ENCODE measurements at places on chromosomes 12 and 14. TPM values are rescaled to one million over a fixed set of nuclear protein-coding genes. Genes with fewer than 3 reads are reported as not detected.

DNA sequence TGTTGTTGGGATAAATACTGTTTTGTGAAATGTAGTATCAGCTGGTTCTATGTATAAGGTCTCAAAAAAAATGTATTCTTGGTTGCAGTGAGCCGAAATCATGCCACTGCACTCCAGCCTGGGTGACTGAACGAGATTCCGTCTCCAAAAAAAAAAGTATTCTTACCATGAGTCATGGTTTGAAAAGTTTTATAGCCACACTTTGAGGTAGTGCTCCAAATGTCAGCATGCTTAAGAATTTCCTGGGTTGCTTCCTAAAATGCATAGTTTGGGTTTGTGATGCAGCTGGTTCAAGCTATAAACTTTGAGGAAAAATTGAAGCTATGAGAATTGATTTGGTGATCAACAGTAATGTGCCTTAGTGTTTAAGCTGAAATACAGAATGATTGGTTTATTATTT is 48.0 kb downstream of the ETNK1 start:
- no peak for DNase-seq

LAG3 gene
- polyA plus RNA-seq = 0.16 TPM

GPD1 gene
- 63.8 TPM for polyA plus RNA-seq

GALNT8 gene
- polyA plus RNA-seq = 6.1 TPM

DNA sequence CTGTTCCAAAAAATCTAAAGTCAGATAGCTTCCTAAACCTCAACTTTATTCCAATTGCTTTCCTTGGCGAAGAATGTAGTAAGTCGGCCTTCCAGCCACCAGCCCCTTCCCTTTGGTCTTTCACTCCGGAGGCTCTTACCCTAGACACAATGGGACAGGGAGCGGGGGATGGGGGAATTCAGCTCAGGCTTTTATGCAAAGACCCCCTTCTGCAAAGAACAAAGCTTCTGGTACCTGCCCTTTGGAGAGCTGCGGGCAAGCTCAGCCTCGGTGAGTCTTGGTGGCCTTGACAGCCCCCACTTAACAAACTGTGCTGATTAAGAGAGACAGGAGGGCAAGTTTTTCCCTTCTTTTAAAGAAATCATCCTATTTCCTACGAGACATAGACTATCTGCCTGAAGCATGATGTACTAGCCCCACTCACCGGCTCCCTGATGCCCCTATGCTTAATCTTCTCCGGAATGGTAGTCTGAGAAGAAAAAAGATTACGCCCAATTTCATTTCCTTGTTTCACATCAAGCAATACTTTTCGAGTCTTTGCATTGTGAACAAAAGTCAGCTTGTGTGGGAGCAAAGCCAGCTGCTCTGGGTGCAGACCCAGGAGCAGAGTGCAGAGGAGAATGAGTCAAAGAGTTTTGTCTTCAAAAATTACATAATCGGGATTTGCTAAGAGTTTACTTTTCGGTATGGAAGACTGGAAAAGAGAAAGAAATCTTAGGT is 1.5 kb upstream of the NANOG start:
- no peak for DNase-seq
